Suppressor macrophage treated with lipopolysaccharide for 1 hour (primary cell): ENCODE measurements at places on chromosomes 4 and X.

DNA sequence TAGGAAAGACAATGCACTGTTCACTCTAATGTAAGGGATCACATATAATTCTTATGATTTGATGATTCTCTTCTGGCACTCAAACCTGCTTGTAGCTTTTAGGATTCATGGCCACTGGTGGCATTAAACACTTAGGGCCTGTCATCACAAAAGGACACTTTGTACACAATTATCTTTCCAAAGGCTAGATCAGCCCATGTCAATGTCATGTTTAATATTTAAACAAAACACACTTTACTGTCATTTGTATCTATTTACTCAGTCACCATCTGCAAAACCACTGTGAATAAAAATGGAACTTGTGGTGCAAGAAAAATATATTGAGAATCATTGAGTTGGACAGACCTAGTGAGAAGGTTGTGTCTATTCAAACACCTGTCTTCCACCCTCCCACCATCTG is 83.6 kb upstream of the TTC29 start:
- no peak for DNase-seq

DNA sequence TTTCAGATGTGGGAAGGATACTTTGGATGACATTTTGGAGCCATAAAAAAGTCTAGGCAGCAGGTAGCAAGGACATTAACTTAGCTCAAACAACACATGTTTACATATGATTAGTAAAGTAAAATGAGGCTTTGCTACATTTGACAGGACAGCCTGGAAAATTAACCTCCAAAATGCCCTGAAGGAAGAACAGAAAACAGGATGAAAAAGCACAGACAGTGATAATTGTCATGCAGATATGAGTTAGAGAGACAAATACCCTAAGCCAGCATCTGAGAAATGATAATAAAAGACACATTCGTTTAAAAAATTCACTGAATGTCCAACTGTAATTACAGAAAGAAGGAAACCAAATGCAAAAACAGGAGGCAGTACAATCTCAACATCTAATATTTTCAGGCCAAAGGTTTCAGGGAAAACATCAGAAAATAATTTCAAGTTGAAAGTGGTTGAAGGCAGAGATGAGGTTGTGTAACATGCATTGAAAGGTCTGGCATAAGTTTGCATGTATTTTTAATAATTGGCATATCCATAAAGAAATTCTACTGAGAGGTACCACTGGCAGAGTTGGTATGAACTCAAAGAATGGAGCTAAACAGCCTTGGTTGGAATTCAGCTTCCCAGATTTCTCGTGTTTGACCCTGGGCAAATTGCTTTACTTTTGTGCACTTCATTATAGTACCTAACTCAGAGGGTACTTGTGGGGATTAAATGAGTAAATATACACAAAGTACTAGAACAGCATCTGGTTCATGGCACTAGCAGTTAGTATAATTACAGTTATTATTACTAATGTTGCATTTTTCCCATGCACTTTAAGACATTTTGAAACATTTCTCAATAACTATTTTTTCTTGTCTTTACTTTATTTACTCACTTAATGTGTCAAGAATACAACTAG is 54.4 kb upstream of the MAP9 start:
- DNase-seq, result no peak

GRCh38 chr4:137408527-137409177 is 123.6 kb downstream of the PCDH18 start:
- DNase-seq, result no peak

DNA sequence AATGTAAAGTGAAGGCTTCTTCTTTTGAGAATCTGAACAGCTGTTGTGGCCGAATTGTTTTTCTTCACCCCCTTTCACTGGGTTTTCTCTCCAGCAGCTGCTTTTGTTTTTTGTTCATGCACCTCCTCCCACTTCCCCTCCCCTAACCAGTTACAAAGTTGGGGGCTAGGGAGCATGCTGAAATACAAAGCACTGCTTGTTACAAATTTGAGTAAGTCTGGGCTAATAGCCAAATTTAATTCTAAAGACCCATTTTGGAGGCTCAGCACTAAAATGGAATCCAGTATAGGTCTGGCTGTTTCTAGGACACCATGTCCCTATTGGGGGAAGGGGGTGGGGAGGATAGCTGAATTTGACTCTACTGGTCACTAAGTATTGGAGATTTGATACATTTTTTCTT is 89.2 kb upstream of the GPM6B start:
- no peak for DNase-seq

GRCh38 chrX:34612036-34612435 is 45.0 kb downstream of the TMEM47 start:
- no peak for DNase-seq

DNA sequence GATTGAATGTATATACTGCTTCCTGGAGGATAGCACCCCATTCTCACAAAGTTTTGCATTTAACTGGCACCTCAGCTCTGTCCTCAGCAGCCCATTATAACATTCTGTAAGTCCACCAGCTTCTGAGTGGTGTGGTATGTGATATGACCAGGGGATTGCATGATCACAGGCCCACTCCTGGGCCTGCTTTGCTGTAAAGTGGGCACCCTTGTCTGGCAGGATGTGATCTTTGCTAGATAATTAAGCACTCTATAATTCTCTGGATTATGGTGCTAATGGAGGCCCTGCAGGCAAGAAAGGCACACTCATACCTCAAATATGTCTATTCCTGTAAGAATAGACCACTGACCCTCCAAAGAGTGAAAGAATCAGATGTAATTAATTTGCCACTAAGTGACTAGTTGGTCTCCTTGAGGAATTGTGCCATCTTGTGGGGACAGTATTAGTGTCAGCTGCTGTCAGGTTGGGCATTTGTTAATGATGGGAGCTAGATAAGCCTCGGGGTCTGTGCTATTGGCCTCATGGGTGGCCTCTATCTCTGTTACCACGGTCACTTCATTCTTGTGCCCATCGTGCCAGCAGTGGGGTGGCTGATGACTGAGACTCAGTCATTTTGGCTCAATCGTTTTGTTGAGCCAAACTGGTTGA is 2.2 kb upstream of the CFI start:
- peak; percentile 32 for DNase-seq

DNA sequence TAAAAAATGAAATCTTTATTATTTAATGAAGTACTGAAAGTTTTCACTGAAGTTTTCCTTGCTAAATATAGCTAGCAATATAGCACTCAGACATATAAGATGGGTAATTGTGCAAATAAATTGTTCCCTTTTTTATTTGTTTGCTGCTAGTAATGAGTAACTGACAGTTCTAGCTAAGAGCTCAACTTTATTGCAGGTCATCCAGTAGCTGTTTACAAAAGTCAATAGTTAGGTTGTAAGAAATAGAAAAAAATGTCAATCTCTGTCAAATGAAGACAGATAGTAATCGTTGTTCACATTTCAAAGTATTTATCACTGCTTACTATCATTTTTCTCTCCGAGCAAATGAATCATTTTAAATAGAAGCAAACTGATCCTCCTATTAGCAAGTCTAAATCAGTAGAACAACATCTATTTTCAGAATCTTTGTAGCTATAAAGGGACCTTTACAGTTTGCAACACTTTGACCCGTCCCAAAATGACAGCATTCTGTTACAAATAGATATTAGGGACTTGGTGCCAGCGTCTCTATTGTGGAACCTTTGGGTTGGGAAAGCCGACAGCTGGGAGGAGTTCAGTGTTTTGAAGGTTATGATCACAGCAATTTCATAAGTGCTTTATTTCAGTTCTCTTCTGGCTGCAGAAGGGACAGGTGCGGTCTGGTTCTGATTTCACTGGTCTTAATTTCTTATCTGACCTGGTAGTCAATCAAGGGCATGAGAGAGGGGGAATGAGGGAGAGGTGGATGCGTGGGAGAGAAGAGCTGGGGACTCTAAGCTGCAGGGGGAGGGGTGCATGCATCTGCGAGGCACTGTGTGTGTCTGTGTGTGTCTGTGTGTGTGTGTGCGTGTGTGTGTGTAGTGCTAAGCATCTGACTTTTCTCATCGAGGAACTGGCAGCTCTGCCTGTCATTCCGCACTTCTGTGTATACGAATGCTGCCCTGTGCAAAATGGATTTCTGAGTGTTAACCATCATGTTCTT is 227.9 kb upstream of the PITX2 start:
- DNase-seq, result no peak

DNA sequence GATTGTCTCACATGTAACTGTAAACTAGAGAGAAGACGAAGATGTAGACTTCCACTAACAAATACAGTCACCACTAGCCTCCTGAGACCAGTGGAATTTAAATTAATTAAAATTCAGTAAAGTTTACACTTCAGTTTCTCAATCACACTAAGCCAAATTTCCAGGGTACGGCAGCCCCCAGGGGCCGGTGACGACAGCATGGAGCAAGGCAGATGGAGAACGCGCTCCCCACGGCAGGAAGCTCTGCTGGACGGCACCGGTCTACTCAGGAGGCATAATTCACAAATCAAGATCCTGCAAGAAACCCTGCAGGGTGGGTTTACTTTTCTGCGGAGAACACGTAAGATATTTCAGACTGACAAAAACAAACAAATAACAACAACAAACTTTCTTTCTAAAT is 80.7 kb downstream of the FAT1 start:
- no peak for DNase-seq

DNA sequence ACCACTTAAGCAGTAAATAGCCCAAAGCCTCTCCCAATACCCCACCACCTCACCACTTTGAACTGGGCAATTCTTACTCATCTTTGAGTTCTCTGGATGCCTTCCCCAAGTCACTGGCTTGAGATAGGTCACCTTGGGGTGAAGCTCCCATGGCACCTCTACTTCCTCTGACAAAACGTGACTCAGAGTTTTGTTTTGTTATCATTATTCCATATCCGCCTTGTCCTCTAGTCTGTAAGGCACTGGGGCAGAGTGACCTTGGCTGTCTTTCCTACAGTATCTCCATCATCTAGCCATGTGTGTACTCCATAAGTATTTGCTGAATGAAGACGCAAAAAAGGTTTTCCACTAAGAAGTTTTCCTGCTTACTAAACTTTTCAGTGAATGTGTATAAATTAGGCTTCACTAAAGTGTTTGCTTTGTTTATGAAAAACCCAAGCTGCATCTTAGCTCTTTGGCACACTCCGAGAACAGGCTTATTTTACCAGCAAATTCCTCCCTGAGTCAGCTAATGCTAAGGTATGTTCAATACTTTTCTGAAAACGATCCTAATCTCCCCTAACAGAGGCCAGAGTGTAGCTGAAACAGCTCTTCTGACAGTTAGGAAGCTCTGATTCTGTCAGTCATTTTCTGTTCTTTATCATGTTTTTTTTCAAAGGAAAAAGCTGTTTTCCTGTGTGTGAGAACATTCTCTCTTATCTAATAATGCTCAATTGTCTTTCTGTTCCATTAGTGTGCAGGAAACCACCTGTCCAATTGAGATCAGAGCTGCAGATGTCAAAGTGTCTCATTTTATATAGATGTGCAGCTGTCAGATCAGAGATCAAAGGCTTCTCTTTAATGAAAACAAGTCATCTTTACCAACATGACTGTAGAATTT is 30.2 kb upstream of the TSPAN5 start:
- no peak for DNase-seq

- no peak for DNase-seq
Observed at GRCh38 chrX:154435171-154435733, 1.7 kb upstream of the GDI1 start.

DNA sequence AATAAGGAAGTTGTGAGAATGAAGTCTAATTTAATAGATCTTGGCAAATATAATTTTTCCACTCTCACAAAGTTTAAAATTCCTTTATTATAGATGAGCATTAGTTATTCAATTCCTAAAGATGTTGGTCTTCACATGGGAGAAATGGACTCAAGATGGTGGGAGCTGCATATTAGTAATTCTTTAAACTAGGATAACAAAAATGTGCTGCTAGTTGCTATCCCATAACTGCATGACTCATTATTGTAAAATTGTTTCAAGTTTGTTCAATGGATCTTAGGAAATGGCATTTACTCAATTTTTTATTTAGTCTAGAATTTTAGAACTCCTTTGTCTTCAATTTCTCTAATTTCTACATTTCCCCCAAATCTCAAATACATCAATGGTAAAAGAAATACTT is 155.8 kb downstream of the ATP10D start:
- DNase-seq, result peak; percentile 6

GRCh38 chrX:39121903-39122302 is 320.6 kb downstream of the MID1IP1 start:
- no peak for DNase-seq
